Fibroblast of skin of scalp (primary cell): ENCODE measurements at places on chromosomes 5 and 9.

DNA sequence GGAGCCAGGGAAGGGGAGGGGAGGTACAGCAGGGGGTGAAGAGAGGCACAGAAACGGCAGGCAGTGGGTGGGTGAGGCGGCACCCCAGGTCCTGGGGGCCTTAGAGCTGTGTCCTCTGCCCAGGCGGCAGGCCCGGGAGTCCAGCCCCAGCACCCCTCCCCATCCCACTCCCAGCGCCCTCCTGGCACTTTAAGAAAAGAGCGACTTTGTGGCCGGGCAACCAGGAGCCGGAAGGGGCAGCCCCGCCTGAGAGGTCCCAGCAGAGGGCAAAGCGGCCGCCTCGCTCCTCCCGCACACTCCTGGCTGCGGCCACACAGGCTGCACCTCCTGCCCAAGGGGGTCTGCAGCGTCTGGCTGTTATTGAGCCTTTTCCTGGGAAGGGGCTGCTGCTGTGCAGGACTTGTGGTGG, 42.6 kb downstream of the NACC2 start:
- DNase-seq, result no peak

- peak; percentile 53 for DNase-seq
These were observed 70.7 kb upstream of the RNF38 start for GRCh38 chr9:36470643-36471290.

GRCh38 chr5:127290946-127291693, 524 bp downstream of the MEGF10 start:
- DNase-seq, result no peak

GRCh38 chr9:124504530-124505005, 2.6 kb downstream of the NR5A1 start:
- no peak for DNase-seq

- no peak for DNase-seq
These were observed 411 bp upstream of the MAT2B start for GRCh38 chr5:163505049-163505367.
